Hematopoietic multipotent progenitor cell treated with erythropoietin and hydrocortisone succinate and interleukin-3 and kit ligand, for 4 days (in vitro differentiated cells): ENCODE measurements at places on chromosomes 7 and 10.

DNA sequence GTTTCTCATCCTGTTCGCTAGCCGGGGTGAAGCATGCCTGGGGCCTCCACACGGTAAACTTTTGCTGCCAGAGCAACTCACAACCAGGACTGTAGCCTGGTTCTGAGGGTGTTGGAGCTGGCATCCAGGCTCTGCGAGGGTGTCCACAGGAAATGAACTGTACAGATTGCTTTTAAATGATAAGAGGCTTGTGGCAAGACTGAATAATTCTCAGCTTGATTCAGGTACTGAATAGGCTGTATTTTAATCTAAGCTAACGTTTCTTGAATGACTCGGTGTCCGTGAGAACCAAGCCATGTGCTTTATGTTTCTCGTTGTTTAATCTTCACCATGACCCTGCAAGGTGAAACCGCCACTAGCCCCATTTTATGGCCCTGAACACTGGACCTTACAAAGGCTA lies 49.3 kb downstream of the EEPD1 start:
- DNase-seq: peak; percentile 84

DNA sequence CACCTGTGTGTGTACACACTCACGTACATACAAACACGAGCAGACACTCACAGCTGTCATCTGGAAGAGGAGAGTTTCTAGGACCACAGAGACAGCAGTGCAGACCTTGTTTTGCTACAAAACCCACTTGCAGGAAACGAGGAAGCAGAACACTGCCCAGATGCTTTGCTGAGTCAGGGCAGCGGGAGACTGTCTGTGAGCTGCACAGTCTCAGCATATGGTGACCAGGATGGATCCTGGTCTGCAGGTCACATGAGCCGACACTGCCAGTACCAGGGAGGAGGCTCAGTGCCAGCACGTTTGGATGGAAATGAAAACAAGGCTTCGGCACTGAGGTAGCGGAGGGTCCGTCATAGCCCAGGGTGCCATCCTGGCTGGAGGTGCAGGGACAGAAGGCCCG lies 117.6 kb upstream of the DPP6 start:
- no peak for DNase-seq

GRCh38 chr10:125264757-125265578 lies 104.6 kb upstream of the CTBP2 start:
- no peak for DNase-seq

GRCh38 chr7:108201766-108202165 lies 71.6 kb upstream of the LAMB4 start:
- no peak for DNase-seq

DNA sequence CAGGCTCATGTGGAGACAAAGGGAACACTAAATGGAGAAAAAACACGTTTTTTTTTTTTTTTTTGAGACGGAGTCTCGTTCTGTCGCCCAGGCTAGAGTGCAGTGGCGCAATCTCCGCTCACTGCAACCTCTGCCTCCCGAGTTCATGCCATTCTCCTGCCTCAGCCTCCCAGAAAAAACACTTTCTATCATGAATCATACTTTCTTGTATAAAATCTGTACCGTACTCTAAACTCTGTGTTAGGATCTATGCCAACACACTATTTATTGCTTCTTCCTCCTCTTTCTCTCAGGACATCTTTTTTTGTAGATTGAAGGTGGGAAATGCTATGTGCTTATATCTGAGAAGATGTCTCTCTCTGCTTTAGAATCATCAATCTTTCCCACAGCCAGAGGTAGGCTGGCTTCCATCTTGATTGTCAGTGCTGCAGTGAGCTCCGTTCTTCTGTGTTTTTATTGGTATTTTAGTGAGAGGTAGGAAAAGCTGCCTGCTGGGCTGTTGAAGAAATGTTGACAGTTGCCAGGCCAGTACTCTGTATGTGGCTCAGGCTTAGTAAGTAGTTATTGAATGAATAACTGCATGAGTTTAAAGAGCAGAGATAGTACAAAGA lies 101.1 kb downstream of the GPR85 start:
- no peak for DNase-seq

DNA sequence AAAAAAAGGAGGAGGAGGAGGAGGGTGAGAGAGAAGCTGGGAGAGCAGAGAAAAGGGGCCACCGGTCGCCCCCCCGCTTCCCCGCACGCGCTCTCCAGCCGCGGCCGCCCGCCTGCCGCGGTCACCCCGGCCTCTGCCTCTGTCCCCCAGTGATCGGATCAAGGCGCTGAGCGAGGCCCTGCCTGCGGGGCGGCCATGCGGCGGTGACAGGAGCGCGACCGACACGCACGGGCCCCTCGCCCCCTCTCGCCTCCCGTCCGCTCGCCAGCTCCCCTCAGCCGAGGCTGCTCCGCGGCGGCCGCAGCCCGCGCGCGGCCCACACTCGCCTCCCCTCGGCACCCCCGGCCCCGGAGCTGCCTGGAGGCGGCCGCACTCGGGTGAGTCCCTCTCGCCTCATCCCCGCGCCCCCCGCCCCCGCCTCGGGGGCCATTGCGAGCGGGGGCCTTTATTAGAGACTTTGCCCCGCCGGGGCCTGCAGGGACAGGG lies at the start of gene GTF2I:
Gene GTF2I (plus strand): TSS at position 27 of the 486 bp plus-strand sequence. CDS start 31,411 bp downstream, outside the sequence.
- DNase-seq: no peak

- DNase-seq: peak; percentile 8
Observed at GRCh38 chr10:106479636-106480035, 684.9 kb downstream of the SORCS1 start.

DNA sequence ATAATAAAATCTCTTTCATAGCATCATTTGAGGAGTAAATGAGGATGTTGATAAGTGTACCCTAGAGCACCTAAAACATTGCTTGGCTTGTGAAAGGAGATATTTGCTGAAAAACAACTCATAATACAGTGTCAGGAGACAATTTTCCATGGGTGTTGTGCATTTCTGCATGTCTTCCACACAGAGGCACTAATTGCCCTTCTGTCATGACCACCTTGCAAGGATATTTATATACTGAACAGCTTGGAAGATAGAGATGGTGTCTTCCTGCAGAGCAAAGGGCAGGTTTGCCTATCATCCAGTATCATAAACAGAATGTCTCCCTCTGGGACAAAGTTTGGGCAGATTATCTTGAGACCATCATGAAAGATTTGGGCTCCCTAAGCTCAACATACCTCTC lies 495.2 kb upstream of the LRRN3 start:
- DNase-seq: peak; percentile 1

- no peak for DNase-seq
Observed at GRCh38 chr10:69965919-69966662, 86.6 kb upstream of the MACROH2A2 start.

DNA sequence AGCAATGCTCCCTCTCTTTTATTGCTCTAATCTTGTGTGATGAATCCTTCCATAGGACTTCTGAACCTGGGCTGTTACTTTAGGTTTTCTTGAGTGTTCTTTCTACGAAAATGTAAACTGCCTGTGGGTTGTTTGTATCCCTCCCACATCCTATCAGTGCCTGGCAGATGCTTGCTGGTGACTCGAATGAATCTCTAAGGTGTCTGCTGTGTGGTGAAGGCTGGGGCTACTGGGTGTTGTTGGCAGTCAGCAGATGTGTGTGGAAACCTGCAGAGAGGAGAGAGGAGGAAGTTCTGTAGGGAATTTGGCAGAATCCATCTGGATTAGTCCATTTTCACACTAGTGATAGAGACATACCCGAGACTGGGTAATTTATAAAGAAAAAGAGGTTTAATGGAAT lies 639.4 kb downstream of the CALN1 start:
- DNase-seq: peak; percentile 53

GRCh38 chr7:6489612-6490011 lies 41.9 kb upstream of the DAGLB start:
- DNase-seq: peak; percentile 58

GRCh38 chr10:101766753-101767599 lies 8.9 kb downstream of the FGF8 start:
- DNase-seq: no peak

DNA sequence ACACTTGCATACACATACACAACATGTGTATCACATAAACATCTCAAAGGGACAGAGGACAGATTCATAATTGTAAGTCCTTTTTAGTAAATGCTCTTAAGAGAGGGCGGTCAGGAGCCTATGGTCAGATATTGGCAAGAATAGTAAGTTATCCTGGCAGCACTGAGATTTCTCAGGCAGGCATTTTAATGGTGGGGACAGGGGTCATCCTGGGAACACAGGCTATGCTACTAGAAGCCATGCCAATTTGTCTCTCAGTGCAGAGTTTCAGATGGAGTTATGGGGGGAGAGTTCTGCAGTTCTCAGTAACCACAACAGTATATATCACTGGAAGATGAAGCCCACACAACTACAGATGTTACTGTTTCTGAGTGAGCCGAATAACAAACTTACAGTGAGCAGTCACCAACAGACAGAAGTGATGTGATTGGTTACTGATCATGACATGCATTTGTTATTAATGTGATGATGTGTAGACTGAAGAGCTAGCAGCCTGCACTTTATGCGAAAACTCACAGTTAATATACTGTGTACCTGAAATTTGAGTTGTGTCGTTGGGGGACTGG lies 16.4 kb downstream of the ZNF487 start:
- no peak for DNase-seq

DNA sequence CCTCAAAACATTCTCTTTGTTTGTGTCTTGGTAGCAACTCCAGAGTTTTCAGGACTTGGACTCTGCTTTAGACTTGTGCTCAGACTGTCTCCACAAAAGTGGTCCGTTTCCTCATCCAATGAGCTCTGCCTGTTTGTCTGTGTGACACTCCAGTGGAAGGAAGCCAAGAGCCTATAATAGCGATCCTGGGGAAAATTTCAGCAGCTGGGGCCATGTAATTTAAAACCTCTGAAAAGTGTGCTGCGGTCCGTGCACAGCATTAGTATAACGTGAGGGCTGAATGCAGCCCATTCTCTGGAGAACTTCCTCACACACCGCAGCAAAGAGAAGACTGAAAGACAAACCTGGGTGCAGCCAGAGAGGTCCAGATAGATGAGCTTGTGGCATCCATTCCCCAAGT lies at the start of gene LRRC17:
Gene LRRC17 (plus strand): TSS at position 259 of the 400 bp plus-strand sequence. CDS start 20,914 bp downstream, outside the sequence.
- DNase-seq: peak; percentile 33

DNA sequence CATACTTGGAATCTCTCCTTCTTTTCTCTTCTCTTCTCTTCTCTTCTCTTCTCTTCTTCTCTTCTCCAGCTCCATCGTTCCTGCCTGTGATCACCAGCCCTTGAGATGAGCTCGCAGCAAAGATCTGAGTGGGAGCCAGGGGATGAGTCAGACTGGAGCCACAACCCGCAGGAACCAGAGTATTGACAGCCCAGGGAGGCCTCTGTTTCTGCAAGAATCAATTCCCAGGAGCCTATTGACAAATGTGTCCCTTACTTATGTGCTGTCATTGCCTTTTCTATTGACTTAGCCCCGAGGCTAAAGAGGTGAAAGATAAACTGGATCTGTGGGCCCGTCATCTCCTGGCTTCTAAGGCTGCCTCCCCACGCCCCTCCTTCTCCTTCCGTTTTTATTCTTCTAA lies 13.1 kb upstream of the HABP2 start:
- no peak for DNase-seq

DNA sequence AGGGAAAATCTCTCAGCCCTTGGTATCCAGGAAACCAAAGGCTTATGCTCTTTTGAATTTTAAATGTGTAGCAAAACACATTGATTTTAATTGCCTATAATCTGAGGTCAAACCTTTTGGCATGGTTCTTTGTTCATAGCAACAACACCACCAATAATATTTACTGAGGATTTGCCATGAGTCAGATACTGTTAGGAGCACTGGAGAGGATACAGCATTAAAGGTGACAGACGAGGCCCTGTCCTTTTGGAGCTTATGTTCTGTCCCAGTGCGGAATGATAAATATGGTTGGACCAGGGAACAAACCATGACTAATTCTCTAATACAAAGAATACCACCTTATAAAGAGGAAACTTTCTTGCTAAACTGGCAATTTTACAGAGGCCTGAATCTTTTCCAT lies 176.6 kb downstream of the CTNNA3 start:
- DNase-seq: no peak

- no peak for DNase-seq
Observed at GRCh38 chr7:46784732-46785131, 797.2 kb downstream of the TNS3 start.

- no peak for DNase-seq
Observed at GRCh38 chr10:114576716-114577115, 81.4 kb downstream of the ABLIM1 start.

DNA sequence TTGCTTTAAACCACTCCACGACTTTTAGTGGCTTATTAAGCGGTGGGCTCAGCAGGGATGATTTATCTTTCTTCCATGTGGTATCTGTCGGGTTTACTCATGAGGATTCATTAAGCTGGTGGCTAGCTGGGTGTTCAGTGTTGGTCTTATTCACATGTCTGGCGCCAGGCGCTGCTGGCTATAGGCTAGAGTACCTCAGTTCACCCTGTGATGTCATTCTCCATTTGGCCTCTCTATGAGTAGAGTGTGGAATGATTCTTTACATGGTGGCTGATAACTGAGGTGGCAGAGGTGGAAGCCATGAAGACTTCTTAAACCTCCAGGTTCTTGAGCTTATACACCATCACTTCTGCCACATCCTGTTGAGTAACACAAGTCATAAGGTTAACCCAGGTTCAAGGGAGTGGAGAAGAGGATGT lies 115.4 kb downstream of the MLLT10 start:
- DNase-seq: no peak

DNA sequence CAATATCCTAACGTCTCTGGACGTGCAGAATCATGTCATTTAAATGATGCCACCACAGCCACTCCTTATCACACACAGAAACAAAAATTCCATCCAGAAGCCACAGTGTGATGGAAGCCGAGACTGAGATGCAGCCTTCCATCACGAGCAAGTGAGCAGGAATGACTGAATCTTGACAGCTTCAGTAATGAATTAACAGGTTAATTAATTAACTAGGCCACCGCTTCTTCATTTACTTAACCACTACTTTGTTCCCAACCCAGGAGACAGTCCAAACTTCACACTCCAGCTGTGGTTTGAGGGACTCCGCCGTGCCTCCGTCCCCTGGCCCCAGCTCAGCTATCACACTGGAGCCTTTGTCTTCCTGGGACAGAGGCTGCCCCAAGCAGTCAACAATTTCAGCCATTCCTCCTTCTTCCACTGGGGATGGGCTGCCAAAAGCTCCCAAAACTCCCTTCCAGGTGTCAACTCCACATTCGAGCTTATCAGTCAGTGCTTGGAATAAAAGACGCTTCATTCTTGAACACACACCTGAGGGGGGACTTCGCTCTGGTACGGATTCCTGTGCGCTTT lies 65.9 kb downstream of the FGFR2 start:
- DNase-seq: no peak

GRCh38 chr10:97553575-97554031 lies 19.0 kb upstream of the ANKRD2 start:
- DNase-seq: peak; percentile 74

- no peak for DNase-seq
Observed at GRCh38 chr7:39451901-39452300, 114.3 kb upstream of the YAE1 start.

GRCh38 chr10:31000071-31000782 lies 31.4 kb downstream of the ZNF438 start:
- DNase-seq: peak; percentile 61

DNA sequence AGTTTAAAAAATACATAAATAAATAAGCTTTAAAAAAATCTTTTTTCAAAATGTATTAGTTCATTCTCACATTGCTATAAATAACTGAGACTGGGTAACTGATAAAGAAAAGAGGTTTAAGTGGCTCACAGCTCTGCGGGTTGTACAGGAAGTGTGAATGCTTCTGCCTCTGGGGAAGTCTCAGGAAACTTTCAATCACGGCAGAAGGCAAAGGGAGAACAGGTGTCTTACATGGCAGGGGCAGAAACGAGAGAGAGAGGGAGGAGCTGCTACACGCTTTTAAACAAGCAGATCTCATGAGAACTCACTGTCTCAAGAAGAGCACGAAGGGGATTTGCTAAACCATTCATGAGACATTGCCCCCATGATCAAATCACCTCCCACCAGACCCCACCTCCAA lies 114.6 kb downstream of the DNAJC1 start:
- peak; percentile 30 for DNase-seq

- no peak for DNase-seq
Observed at GRCh38 chr10:67114945-67115344, 189.1 kb downstream of the LRRTM3 start.

- no peak for DNase-seq
Observed at GRCh38 chr10:613271-614138, 76.0 kb downstream of the DIP2C start.
